ENCODE measurements at places on chromosomes 2 and 18.
A peak's percentile ranks its signal among the peaks of the same experiment; 100 is the strongest.

DNA sequence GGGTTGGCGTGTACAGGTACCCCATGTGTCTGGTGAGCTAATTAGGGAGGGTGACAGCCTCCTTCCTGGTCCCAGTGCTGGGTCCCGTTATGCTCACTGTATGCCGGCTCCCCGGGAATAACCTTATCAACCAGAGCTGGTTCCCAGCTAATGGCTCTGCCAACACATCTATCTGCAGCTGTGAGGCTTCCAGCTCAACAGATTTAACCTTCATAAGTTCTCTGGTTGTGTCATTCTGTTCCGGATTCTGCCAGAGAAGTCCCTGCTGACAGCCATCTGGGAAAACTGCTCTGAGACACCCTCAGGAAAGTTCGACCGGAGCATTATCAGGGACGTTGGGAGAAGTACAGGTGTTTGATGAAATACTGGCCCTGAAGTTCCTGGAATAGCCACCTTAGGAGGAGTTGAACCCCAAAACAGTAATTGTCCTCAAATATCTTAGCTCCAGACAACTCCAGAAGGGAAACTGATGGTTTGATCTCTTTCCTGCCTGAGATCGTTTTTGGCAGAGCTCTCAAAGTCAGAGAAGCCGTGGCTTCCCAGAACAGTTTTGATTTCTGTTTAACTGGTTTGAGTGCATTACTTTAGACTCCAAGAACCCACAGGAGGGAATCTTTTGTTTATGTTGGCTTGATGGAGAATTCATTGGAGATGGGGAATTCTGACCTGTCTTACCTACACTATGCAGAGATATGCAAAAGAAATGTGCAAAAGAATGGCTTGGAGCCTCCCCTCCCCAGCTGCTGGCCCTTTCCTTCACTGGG is 39.4 kb upstream of the TXNDC2 start:
- DNase-seq, result no peak

- peak; percentile 70 for DNase-seq
These were observed 21.6 kb upstream of the ITGB6 start for GRCh38 chr2:160221391-160222276.

GRCh38 chr2:150809103-150809502 is 321.6 kb upstream of the RND3 start:
- no peak for DNase-seq

DNA sequence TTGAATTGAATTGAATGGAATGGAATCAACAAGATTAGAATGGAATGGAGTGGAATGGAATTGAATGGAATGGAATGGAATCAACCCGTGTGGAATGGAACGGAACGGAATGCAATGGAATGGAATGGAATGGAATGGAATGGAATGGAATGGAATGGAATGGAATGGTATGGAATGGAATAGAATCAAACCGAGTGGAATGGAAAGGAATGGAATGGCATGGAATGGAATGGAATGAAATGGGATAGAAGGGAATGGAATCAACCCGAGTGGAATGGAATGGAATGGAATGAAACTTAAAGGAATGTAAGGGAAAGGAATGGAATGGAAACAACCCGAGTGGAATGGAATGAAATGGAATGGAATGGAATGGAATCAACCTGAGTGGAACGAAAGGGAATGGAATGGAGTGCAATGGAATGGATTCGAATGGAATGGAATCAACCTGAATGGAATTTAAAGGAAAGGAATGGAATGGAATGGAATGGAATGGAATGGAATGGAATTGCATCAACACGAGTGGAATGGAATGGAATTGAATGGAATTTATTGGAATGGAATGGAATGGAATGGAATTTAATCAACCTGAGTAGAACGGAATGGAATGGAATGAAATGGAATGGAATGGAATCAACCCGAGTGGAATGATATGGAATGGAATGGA is 1146.6 kb downstream of the RPIA start:
- no peak for DNase-seq

DNA sequence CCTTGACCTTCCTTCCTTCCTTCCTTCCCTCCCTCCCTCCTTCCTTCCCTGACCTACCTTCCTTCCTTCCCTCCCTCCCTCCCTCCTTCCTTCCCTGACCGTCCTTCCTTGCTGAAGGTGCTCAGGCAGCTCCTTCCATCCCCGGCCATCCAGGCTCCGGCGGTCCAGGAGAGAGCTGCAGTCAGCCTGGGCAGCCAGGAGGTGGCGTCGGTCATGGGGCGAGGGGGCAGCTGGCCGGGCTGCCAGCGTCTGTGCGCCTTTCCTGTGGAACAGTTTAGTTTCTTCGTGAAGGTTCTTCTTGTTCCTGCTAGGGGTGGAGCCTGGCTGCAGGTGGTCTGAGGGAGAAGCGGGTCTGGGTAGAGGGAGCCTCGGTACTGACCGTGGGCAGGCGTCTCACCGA is 15.7 kb downstream of the GPR35 start:
- DNase-seq, result peak; percentile 34

DNA sequence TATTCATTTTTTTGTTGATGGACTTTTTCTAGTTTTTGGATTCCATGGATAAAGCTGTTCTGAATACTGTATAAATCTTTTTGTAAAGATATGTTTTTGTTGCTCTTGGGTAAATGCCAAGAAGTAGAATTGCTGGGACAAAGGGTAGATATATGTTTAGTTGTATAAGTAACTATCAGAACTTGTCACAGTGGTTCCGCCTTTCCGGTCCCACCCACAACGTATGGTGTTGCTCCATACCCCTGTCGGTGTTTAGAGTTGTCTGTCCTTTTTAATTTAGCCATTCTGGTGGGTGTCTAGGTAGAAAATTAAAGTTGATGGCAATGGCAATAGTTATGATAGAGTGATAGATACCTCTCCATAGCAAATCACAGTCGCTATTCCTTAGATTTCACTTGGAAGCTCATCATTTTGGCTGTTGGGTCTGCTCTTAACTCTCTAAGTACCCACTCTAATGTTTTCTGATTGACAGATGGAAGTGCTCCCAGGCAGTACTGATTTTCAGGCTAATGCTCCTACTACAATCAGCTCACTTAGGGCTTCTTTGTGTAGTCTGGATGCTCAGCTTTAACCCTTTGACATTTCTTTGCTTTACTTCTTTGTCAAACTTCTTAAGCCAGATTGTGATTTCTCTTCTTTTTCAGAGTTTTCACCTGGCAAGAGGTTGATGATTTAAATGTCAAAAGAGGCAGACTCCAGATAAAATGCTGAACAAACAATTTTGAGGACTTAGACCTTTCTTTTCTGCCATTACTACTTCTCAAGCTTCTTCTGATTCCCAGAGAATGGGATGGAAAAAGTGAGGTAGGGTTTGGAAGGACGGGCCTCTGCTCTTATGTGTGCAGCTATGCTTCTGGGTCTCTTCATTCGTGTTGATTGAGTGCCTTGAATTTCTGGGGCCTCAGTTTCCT is 156.4 kb downstream of the AQP4 start:
- DNase-seq, result no peak

GRCh38 chr2:238082151-238082550 is 18.0 kb upstream of the ESPNL start:
- no peak for DNase-seq

GRCh38 chr2:26846334-26847306 is 1.3 kb upstream of the DPYSL5 start:
- peak; percentile 72 for DNase-seq

- DNase-seq, result no peak
These were observed 261.8 kb upstream of the CYRIA start for GRCh38 chr2:16927398-16927797.

DNA sequence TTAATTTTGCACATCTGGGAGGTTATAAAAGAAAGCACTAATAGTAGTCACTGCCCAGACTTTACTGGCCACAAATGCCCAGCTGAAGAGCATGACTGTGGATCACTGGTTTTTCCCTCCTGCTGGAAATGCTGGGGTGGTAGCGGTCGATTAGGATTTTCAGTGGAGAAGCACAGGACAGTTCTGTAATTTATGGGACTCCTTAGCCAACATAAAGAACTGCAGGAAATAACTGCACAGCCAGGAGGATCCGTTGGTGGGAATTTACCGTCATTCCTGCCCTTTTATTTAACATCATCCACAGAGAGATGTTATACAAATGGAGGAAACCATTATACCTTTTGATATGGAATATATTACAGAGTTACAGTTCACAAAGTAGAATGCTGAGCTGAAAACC is 61.5 kb downstream of the TNFRSF11A start:
- DNase-seq, result no peak

DNA sequence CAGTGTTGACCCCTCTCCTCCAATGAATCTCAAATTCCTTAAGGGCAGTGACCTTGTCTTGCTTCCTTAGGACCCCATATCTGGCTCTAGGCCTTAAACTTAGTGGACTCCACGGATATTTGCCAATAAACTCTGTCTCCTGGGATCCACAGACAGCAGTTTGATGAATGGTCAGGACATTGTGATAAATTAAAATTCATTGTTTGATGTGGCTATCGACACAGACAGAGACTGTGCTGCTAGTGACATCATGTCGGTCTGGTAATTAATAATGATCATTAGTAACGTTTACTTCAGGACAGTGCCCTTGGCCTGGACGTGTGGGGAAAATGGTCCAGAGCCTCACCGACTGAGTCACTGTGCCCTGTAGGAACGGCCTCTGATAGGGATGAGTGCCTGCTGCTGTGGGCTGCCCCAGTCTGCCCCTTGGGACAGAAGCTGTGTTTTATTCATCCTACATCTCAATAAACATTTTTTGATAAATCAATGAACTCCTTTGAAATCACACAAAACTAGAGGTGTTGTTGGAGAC is 5.2 kb upstream of the SLC35F6 start:
- no peak for DNase-seq

GRCh38 chr18:57915248-57915647 is 112.1 kb upstream of the ATP8B1 start:
- DNase-seq, result no peak

DNA sequence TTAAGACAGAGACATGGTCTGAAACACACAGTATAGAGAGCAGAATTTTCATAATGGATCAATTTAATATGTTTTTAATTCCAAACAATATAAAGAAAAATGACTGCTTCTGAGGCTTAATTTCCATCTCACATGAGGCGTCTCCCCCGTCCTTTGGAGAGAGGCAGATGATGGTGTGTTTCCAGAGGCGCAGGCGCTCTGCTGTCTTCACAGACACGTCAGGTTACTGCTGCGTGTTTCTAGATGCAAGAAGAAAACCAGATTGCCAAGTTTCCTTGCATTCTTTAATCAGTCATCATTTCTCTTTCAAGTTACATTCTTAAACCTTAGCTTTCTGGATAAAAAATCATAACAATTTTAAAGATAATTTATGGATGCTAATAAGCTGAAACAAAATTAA is 160.2 kb downstream of the ATP9B start:
- DNase-seq, result no peak

DNA sequence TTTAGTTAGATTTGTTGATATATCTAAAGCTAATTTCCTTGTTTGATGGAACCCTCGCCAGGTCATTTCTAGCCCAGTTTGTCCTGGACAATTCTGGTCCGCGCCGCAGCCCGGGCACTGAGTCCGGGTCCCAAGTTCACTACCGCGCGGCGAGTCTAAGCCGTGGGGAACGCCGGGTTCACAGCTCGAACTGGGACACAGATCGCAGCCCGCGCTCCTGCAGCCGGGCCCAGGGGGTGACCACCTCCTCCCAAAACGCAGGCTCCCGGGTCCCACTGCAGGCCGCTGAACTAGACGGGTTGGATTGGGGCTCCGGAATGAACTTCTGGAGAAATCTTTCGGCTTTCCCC is 681 bp downstream of the ACADL start:
- no peak for DNase-seq

- DNase-seq, result no peak
These were observed 142.4 kb upstream of the SOX11 start for GRCh38 chr2:5549771-5550170.
